ENCODE measurements at places on chromosomes 6 and 20. TPM values are rescaled to one million over a fixed set of nuclear protein-coding genes. Genes with fewer than 3 reads are reported as not detected.
A peak's percentile ranks its signal among the peaks of the same experiment; 100 is the strongest.

The ARFGAP1 gene
- total RNA-seq: 35.8 TPM

The CLPSL2 gene
- total RNA-seq: not detected

The C6orf15 gene
- total RNA-seq: not detected

The QKI gene
- total RNA-seq: 290 TPM

The SYNE1 gene
- total RNA-seq: 172 TPM

The ANKEF1 gene
- total RNA-seq: 1.0 TPM

The HLA-DQA1 gene
- 8.4 TPM for total RNA-seq

The CLPSL1 gene
- total RNA-seq: not detected

The SIRPD gene
- total RNA-seq: not detected

The TMEM200A gene
- 0.99 TPM for total RNA-seq

The FAM83B gene
- not detected for total RNA-seq

DNA sequence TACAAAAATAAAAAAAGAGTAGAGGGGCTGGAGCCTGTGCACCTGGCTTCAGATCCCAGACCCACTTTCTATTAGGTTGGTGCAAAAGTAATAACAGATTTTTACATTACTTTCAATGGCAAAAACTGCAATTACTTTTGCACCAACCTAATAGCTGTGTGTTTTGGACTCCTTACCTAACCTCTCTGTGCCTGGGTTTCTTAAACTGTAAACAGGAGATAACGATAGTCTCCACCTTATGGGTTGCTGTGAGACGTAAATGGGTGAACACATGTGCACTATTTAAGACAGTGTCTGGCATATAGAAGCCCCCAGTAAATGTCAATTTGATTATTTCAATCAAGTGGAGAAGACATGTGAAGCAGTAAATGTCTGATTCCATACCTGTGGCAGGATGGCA lies 89.7 kb downstream of the TFAP2C start:
- no peak for DNase-seq

DNA sequence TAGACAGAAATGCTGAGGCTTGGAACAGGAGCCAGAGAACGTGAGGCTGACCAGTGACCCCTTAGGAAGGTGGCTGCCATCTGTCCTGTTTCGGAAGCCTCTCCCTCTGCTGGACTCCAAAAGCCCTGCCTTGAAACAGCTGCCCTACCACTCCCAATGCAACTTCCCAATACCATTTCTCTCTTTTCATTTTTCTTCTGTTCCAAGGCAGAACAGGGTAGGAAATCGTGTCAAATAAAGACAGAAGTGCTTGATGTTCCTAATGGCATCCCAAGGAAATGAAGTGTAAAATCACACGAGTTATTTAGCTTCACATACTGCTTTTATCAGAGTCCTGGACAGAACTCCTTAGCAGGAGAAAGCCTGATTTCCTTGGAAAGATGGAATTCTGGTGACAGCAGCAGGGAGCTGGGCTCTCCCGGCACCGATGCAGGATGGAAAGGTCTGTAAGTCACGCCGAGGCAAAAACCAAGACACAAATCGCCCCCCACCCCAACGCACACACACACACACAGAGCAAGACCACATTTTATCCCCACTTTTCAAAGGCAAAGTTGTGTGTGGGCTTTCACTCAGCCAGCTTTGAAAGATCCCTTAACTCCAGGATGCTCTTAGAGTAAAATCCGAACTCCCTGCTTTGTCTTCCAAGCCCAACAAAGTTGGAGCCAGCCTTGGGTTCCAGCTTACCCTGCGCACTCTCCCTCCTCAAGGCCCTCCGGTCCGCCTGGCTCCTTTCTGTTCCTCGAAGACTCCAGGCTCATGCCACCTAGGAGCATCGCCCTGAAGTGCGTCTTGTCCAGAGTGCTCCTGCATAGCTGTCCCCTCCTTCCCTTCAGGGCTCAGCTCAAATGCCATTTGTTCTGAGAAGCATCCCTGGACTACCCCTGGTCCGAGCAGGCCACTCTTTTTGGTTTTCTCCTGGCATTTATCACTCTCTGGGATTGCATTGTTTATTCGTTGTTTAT lies 11.6 kb upstream of the STX16 start:
- DNase-seq: no peak

- no peak for DNase-seq
These were observed 162.4 kb downstream of the CDKAL1 start for GRCh38 chr6:20696676-20697075.

GRCh38 chr6:33014841-33015634 lies 5.6 kb upstream of the HLA-DOA start:
- DNase-seq: no peak

DNA sequence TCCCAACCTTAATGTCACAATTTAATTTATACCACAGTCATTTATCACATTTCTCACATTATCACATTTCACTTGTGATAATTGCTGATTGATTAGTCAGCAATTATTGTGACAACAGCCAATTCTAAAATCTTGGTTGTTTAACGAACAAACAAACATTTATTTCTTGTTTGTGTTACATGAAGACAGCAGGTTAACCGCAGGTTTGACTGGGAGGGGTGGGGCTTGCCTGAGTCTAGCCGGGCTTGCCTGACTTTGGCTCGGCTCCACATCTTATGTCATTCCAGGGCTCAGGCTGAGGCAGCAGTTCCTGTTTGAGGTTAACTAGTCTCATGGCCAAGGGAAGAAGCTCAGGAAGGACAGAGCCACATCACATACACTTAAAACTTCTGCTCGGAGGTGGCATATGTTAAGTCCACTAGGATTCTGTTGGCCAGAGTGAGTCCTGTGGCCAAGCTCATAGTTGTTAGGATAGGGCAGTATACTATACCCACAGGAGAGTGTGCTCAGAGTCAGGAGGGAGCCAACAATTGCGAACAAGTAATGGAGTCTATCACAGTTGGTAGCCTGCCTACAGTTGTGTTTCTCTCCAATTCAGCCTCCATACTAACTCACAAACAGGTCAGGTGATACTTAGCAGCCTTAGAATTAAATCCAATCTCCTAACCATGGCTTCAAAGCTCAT lies 90.0 kb upstream of the IFNGR1 start:
- DNase-seq: no peak

GRCh38 chr6:156980948-156981347 lies 203.8 kb downstream of the ARID1B start:
- DNase-seq: no peak

GRCh38 chr6:39617026-39617425 lies 108.2 kb downstream of the KIF6 start:
- no peak for DNase-seq

DNA sequence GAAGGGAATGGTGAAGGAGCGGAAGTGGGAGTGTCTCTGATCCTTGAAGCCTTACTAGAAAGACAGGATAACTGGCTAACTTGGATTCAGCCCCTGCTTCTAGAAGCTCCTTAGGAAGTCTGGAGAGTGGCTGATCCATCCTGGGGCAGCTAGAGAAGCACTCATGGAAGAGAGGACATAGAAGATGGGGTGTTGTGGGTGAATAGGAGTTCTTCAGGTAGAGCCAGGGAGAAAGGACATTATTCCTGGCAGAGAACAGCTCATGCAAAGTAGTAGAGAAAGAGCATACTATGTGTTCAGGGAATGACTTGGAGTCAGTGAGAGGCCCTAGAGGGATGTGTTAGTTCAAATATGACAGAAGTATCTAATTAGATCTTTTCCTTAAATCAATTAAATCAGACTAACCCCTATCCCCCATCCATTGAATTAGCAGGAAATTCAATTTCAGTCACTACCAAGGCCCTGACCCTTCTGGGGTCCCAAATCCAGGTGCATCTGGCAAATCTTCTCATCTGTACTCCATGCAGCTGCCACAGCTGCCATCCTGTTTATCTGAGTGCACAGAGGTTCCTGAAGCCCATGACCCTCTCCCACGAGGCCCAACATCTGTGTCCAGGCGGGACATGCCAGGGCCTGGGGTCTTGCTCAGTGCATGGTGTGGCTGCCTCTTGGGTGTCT lies 130.7 kb downstream of the DHX35 start:
- DNase-seq: no peak

GRCh38 chr20:23245553-23246181 lies 104.9 kb upstream of the NXT1 start:
- peak; percentile 91 for DNase-seq

- peak; percentile 64 for DNase-seq
These were observed 50.8 kb downstream of the UTRN start for GRCh38 chr6:144335914-144336313.

GRCh38 chr6:54491431-54491830 lies 183.2 kb downstream of the TINAG start:
- DNase-seq: no peak

GRCh38 chr6:36666826-36667591 lies 11.5 kb upstream of the CDKN1A start:
- DNase-seq: no peak

DNA sequence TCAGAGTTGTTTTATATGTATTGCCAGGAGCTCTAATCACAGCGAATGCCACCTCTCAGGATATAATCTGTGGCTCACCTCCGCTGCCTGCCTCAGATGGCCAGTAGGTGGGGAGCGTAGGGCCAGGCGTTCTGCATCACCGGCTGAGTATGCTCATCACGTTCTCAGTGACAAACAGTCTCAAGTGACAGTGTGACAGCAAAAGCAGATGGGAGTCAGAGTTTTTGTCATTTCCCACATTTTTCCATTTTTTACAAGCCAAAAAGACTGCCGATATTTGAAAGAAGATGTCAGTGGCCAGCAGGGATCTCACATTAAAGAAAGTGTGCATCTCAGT lies 208.7 kb downstream of the ALDH8A1 start:
- DNase-seq: no peak

DNA sequence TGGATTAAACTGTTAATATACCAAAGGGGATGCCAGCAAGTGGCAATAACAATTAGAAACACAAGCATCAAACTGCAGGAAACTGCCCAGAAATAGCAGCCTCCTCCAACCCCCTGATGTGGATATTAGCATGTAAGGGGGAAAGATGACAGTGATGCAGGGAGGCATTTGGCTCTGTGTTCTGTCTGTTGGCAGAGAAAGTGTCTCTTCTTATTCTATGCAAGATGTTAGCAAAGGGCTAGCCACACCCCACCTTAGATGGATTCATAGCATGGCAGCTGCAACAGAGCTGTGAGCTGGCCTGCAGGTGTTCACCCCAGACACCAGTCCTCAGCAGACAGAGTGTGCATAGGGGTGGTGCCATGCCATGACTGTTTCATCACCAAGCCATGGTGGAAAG lies 38.0 kb downstream of the SCP2D1 start:
- peak; percentile 85 for DNase-seq

DNA sequence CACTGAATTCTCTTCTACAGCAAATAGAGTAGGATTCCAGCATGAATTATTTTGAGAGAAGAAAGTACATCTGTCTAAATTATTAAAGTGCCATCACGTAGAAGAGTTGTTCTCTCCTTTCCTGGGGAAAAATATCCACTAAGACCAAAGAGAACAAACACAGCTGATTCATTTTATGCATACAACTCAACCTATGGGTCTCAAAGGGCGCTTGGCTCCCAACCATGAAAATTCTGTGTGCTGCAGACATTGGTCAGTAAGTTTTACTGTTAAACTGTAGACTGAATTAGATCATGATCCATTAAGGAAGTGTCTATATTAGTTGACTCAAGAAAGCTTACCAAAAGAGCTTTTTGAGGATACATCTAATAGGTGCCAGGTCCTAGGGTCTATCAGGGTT lies 83.5 kb downstream of the FRK start:
- no peak for DNase-seq

GRCh38 chr6:82040405-82041221 lies 206.9 kb downstream of the IBTK start:
- no peak for DNase-seq

DNA sequence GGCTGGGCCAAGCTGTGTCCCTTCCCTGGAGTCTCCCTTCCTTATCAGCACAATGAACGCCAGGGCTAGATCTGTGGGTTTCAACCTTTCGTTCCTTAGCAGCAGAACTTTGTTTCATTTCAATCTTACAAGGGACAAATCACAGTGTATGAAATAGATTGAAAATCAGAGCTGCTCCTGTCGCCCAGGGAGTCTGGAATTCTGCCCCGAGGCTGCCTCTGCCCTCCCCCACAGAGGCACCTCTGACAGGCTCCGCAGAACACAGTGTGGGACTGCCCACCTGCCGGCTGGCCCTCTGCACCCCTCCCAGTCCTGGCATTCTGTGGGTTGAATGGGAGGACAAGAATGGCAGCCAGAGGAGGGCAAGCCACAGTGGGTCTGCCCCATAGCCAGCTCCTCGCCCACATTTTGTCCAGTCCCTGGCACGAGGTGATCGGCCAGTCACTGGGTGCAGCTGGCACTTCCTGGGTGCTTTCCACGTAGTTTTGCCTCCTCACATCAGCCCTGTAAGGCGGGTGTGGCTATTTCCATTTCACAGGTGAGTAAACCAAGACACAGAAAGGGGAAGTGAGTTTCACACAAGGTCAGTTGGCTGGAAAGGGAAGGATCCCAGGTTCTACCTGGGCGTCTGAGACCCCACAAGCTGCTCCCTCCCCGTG lies 26.1 kb downstream of the MANBAL start:
- DNase-seq: no peak

DNA sequence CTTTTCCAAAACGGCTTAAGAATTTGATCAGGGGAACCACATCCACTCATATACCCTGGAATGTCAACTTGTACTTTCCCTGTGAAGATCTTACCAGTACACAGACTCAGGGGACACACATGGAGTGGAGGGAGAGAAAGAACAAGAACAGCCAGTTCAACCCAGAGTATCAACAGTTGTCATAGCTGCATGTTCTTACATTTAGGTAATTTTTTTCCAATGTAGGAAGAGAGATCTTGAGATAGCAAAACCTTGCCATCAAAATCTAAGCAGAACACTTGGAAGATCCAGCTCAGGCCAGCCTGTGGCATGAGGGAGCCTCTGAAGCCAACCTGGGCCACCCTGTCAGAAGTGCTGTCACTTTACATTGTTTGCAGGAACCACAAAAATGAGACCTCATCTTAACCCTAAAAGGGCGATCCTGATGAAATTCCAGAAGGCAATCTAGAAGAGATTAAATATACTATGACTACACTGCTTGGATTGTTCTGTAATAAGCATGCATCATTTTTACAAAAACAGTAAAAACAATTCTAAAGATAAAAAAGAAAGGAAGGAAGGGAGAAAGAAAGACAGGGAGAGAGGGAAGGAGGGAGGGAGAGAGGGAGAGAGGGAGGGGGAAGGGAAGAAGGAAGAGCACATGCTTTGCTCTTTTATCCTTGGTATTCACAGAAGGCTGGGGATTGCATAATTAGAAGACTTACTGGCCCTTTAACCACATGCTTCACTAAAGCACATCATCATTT lies 124.7 kb upstream of the TCF21 start:
- DNase-seq: no peak

- no peak for DNase-seq
These were observed 104.5 kb downstream of the TTLL2 start for GRCh38 chr6:167429353-167429752.

DNA sequence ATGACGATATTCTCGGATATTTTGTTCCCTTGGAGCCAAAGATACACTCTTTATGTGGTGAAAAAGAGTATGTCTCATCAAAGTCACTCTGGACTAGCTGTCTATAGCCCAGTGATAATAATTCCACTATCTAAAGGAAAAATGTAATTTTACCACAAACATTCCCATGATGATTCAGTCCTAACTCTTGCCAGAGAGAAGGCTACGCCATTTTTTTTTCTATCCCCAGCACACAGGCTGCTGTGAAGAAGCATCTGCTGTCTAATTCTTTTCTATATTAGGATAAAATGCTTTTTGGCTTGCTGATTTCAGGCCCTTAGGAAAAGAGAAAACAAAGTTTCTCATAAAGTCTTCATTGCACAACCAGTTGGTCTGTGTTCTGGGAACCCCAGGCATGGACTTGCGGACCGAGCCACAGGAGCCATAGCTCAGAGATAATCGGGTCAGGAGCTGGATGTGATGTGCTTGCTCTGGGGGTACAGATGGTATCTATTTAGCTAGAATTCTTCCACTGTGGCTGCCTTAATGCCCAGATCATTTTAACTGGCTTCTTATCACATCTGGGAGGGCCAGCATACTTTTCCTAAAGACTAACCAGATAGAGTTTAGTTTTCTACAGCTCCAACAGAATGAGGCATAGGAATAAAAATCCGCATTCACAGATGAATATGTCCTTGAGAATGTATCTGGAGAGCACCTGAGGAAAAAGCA lies 683.7 kb upstream of the ID4 start:
- no peak for DNase-seq

Data from esophagus muscularis mucosa (tissue), 4 donors.